Right renal pelvis (tissue), 4 donors: ENCODE measurements at places on chromosomes 5 and 9. TPM values are rescaled to one million over a fixed set of nuclear protein-coding genes. Genes with fewer than 3 reads are reported as not detected.

GRCh38 chr5:61461926-61462325 lies 129.9 kb downstream of the ZSWIM6 start:
- DNase-seq: no peak

GRCh38 chr5:60673334-60673733 lies 26.6 kb downstream of the DEPDC1B start:
- no peak for DNase-seq

BAAT gene
- 0.56 TPM for polyA plus RNA-seq

- DNase-seq: no peak
Measured at GRCh38 chr5:65779643-65780042, 57.6 kb downstream of the NLN start.
